Astrocyte (in vitro differentiated cells and primary cell): ENCODE measurements at places on chromosomes 6 and 20.

- H3K36me3 ChIP-seq, result no peaks in the 10 kb centered on the region
- no peaks in the 10 kb centered on the region for H3K27me3 ChIP-seq
- peaks cover 13% of the 10 kb centered on the region for H3K4me1 ChIP-seq
- H3K27ac ChIP-seq, result no peak overlapping the region
- DNase-seq, result no peak
- no peak overlapping the region for H3K4me3 ChIP-seq
Observed at GRCh38 chr6:105814745-105815536, 271.2 kb upstream of the PRDM1 start.

- no peaks in the 10 kb centered on the region for H3K4me1 ChIP-seq
- DNase-seq, result no peak
- H3K27me3 ChIP-seq, result no peaks in the 10 kb centered on the region
- no peak overlapping the region for H3K4me3 ChIP-seq
- H3K36me3 ChIP-seq, result no peaks in the 10 kb centered on the region
Observed at GRCh38 chr6:101116337-101116736, 235.2 kb upstream of the ASCC3 start.

DNA sequence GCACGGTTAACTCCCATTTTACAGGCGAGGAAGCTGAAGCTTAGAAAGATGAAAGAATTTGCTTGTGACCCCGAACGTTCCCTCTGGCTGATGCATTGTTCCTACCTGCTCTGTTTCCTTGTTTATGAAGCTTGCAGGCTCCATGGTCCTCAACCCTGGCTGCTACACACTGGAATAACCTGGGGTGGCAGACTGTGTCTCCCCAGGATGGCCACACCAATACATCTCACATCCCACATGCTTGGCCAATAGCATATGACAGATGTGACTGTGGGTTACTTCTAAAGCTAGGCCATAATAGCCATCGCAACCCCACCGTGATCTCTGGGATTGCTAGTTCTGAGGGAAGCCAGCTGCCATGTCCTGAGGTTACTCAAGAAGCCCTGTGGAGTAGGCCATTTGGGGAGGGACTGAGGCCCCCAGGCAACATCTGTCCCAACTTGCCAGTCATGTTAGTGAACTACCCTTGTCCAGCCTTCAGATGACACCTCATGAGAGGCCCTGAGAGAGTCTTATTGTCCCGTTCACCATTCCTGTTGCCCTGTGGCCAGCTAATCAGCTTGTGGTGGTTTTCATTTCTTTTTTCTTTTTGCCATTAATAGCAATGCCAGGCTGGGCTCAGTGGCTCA lies 6.7 kb upstream of the FAM110A start:
- no peaks in the 10 kb centered on the region for H3K36me3 ChIP-seq
- H3K27me3 ChIP-seq, result no peaks in the 10 kb centered on the region
- no peak overlapping the region for H3K27ac ChIP-seq
- H3K4me3 ChIP-seq, result no peak overlapping the region
- H3K4me1 ChIP-seq, result no peaks in the 10 kb centered on the region

- no peaks in the 10 kb centered on the region for H3K4me1 ChIP-seq
- peak; percentile 16 for DNase-seq
- H3K4me3 ChIP-seq, result no peak overlapping the region
- no peaks in the 10 kb centered on the region for H3K36me3 ChIP-seq
- H3K27ac ChIP-seq, result no peak overlapping the region
Observed at GRCh38 chr6:166530211-166531095, 56.0 kb downstream of the RAMACL start.

DNA sequence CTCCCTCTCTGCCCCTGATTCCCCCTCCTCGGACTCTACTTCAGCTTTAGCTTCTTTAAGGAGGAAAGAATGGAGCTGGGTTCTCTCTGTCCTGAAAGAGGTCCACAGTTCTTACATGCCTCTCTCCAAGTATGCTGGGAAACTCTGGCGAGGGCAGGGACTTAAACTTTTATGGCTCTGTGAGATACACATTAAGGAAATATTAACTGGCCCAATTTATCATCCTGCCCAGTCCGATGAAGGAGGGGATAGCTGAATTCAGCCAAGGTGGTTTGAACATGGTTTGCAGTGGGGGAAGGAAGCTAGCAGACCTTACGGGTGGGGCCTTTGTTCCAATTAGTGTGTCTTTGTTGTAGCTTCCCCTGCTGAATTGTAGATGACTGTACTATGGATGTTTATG lies 121.7 kb downstream of the EYA4 start:
- no peak overlapping the region for H3K27ac ChIP-seq
- no peak overlapping the region for H3K4me3 ChIP-seq
- no peaks in the 10 kb centered on the region for H3K4me1 ChIP-seq
- no peak for DNase-seq

DNA sequence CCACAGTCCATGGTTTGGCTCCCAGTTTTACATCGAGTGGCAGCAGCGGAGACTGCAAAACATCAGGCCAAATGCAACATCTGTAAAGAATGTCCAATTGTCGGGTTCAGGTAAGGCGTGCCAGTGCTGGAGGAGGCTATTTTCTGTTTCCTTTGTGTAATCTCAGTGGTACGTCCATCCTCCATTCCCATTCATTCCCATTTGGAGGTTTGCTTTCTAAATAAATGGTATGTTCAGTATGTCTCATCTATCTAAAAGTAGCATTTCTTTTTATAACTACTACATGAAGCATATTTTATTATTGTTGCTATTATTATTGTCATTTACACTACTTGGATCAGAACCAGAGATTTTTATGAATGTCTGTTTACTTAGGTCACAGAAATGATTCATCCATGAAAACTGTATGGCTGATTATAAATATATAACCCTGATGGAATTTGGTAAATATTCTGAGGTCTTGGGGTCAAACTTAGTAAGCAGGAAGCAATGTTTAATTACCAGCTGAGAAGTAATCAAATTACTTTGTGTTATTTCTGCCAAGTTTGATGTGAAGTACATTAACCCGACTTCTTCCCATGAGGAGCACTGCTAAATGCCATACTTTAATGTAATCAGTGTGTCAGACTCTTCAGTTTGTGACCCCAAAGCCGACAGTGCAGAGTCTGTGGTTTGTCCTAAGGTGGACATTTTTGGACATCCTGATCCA lies 512.9 kb downstream of the UTRN start:
- H3K27ac ChIP-seq, result peak overlapping the region; percentile 44
- H3K4me3 ChIP-seq, result no peak overlapping the region
- no peaks in the 10 kb centered on the region for H3K36me3 ChIP-seq
- H3K4me1 ChIP-seq, result peaks cover 8% of the 10 kb centered on the region
- no peaks in the 10 kb centered on the region for H3K27me3 ChIP-seq

GRCh38 chr6:6801005-6801335 lies 212.4 kb downstream of the LY86 start:
- H3K27ac ChIP-seq, result no peak overlapping the region
- no peaks in the 10 kb centered on the region for H3K27me3 ChIP-seq
- H3K4me1 ChIP-seq, result peaks cover 3% of the 10 kb centered on the region
- H3K36me3 ChIP-seq, result no peaks in the 10 kb centered on the region
- DNase-seq, result no peak
- H3K4me3 ChIP-seq, result no peak overlapping the region

DNA sequence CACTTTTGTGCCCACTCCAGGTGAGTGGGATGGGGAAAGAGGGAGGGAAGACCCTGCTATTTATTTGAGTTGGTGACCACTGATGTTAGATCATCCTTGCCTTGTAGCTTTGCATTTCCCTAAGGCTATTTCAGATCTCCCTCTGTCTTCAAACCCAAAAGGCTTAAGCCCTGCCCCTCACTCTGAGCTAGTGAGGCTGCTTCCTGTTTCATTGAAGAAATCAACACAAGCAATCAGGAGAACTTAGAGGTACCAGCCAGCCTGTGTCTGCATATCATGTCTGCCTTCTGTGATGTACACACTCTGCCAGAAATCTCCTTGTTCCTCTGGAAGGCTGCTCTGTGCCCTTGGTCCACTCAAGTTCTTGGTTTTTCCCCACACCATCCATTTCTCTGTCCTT lies 135.3 kb downstream of the ARID1B start:
- no peaks in the 10 kb centered on the region for H3K27me3 ChIP-seq
- no peaks in the 10 kb centered on the region for H3K4me1 ChIP-seq

DNA sequence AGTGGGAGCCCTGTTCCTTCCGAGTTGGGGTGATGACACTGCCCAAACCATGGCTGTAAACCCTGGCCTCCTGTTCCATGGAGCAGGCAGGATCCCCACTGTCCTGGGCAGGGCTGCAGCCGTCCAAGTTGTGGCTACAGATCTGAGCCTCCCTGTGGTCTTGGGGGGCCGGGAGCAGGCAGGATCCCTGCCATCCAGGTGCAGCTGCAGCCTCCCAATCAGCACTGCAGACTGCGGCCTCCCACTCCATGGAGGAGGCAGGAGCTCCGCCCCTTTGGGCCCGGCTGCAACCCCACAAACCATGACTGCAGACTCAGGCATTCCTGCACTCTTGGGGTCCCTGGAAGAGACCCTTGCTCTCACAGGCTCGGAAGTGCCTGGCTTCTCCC lies 872.1 kb upstream of the GJE1 start:
- no peak overlapping the region for H3K27ac ChIP-seq
- H3K4me1 ChIP-seq, result no peaks in the 10 kb centered on the region
- H3K36me3 ChIP-seq, result no peaks in the 10 kb centered on the region
- H3K27me3 ChIP-seq, result no peaks in the 10 kb centered on the region
- DNase-seq, result no peak

DNA sequence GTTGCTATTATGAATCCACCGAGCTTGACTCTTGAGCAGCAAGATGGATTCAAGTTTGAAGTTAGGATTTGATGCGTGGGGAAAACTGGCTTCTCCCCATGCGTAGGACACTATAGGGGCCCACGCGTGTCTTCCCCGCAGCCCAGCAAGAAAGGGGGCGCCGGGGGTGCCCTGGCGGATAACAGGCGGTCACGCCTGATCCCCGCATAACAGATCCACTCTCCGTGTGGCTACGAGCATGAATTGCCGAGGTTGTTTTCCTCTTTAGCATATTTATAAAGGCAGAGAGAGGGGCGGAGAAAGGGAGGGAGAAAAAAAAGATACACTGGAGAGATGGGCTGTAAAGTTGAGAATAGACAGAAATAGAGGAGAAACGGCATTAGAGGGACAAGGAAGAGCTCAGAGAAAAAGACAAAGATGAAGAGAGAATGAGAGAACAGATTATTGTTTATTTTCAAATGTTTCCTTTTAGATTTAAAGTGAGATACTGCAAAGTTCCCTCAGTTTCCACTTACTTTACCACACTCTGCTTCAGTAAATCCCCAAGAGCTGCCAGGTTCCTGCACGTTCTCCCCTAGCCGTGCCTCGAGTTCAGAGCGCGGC lies 32.0 kb downstream of the TFAP2A start:
- no peaks in the 10 kb centered on the region for H3K4me1 ChIP-seq
- DNase-seq, result no peak
- no peak overlapping the region for H3K4me3 ChIP-seq
- no peaks in the 10 kb centered on the region for H3K36me3 ChIP-seq

- H3K4me3 ChIP-seq, result no peak overlapping the region
- H3K36me3 ChIP-seq, result no peaks in the 10 kb centered on the region
- no peak for DNase-seq
- H3K4me1 ChIP-seq, result no peaks in the 10 kb centered on the region
Observed at GRCh38 chr6:119890470-119890869, 540.9 kb upstream of the MAN1A1 start.

- no peaks in the 10 kb centered on the region for H3K36me3 ChIP-seq
- H3K27ac ChIP-seq, result no peak overlapping the region
- H3K4me1 ChIP-seq, result no peaks in the 10 kb centered on the region
- H3K4me3 ChIP-seq, result no peak overlapping the region
- no peaks in the 10 kb centered on the region for H3K27me3 ChIP-seq
Observed at GRCh38 chr6:98014442-98015201, 731.6 kb upstream of the MMS22L start.

- H3K27me3 ChIP-seq, result no peaks in the 10 kb centered on the region
- no peak overlapping the region for H3K27ac ChIP-seq
- no peak overlapping the region for H3K4me3 ChIP-seq
- no peaks in the 10 kb centered on the region for H3K36me3 ChIP-seq
- no peak for DNase-seq
Observed at GRCh38 chr6:130229645-130230044, 6.9 kb upstream of the SAMD3 start.

DNA sequence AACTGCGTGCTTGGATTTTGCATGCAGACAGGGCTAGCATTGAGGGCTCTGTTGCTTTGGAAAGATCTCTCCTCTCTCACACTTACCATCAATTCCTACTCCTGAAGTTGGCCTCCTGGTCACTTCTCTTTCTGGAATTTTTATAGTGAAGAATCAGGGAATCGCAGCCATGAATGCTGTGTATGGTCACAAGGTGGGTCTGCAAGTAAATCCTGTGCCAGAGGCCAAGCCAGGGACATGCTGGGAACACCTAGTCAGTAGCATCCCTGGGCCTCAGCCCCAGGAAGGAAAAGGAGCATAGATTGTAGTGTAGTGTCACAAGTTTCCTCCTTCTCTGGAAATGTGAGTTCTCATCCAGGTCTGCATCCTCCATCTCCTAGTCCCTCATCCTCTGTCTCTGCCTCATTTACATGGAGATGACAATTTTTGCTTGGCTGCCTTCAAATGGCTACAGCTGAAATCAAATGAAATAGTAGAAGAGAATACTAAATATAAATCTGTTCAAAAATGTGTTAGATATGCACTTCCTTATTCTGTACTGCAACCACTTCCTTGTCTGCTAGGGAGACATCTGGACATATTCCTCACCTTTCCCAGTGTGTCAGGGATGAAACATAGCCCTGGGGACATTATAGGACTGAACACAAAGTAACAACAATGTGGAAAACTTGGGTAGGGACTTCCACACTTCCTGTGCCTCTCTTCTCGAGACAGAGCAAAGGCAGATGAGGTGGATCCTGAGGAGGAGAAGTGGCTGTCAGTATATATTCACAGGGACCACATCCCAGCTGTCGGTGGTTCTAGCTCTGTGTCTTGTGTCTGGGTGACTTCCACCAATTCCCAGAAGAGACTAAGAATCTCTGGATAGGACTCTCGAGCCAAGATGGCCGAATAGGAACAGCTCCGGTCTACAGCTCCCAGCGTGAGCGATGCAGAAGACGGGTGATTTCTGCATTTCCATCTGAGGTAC lies 17.0 kb downstream of the CST9 start:
- H3K4me1 ChIP-seq, result no peaks in the 10 kb centered on the region
- H3K4me3 ChIP-seq, result no peak overlapping the region
- DNase-seq, result no peak
- no peaks in the 10 kb centered on the region for H3K36me3 ChIP-seq

GRCh38 chr6:110971468-110971867 lies 10.4 kb upstream of the RPF2 start:
- H3K27ac ChIP-seq, result no peak overlapping the region
- no peak for DNase-seq
- no peak overlapping the region for H3K4me3 ChIP-seq
- H3K4me1 ChIP-seq, result no peaks in the 10 kb centered on the region
